ENCODE measurements at places on chromosomes 1 and 21. TPM values are rescaled to one million over a fixed set of nuclear protein-coding genes. Genes with fewer than 3 reads are reported as not detected.

GRCh38 chr1:110087812-110088738 is 17.6 kb upstream of the ALX3 start:
- no peak for DNase-seq

CDA gene
- 6.2 TPM for polyA plus RNA-seq

DNA sequence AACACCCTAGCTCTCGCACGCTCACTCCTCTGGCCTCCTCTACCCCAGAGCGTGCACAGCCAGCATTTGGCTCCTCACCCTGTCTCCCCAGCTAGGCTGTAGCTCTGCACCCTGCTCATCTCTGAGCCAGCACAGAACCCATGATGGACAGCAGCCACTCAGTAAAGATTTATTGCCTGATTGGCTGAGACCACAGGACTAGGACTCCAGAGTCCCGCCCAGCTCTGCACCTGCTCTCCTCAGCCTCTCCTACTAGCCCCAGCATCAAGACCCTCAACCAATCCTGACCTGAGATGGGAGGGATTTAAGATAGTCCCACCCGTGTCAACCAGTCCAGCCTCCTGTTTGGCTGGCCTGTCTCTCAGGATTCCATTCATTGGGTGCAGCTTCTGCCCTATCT is 9.3 kb downstream of the C1QB start:
- no peak for DNase-seq

GRCh38 chr1:226604560-226605317 is 56.2 kb downstream of the STUM start:
- DNase-seq: no peak

BCAN gene
- 0.18 TPM for polyA plus RNA-seq

DNA sequence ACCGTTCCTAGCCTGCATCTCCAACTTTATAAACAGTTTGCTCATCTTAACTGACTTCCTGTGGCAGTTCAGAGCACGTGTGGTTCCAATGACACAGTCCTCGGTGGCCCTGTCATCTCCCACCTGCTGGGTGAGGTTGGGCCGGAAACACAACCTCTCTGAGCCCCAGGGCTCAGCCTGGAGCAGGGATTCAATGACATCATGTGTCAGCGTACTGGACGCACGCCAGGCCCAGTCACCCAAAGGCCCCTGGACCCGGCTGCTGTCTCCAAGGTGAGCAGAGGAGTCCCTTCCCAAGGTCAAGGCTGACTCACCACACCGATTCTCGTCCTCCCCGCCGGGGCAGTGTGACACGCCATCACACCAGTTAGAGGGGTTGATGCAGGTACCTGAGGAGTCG is 19.9 kb downstream of the TMPRSS2 start:
- DNase-seq: no peak

DNA sequence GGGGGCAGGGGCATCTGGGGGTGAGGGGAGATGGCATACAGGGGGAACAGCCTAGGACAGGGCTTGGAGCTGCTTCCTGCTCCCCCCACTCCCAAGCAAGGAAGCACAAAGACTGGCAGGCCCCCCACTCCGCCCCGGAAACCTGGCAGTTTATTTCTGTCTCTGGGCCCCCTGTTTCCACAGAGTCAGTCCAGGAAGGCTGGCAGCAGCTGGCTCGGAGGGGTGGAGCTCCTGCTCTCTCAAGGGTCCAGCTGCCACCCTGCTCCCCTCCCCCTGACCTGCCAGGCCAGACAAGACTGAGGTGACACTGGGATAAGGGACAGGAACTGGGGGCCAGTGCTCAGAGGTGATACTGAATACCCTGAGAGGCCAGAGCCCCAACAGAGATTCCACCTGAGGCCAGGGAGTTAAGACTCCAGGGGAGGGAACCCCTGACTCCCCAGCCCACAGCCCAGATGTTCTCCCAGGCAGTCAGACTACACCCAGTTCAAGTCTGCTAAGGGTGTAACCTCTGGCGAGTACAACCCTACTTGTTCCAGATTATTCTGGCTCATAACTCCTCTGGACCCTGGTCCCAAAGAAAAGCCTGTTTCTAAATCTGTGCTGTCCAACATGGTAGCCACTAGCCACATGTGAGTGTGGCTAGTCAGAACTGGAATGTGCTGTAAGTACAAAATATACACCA is 26.3 kb downstream of the AHDC1 start:
- DNase-seq: no peak

DNA sequence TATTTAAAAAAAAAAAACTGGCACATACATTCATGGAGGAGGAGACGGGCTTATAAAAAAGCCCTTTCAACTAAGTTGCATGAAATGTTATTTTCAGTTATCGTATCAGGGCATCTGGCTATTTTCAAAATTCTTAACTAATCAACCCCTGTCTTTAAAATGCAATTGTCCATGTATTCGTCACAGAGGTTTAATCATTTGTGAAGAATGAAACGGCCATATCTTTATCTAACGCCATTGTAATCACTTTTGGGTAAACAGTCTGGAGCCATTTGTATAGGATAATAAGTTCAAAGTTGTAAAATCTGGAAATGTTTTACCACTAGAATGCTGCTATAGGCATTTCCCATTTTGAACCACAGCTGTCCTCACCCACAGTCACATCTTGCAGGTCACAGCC is 30.4 kb downstream of the SLC30A10 start:
- no peak for DNase-seq

DNA sequence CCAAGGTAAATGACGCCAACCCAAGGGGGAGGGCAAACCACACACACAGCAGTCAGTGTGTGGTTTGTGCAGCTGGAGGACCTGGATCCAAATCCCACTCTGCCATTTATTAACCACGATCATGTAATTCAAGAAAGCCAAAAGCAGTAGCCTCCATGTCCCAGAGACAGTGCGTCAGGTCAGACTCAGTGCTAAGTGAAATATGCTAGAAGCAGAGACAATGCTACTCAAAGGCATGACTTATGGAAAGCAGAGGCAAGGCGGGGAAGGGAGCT is 13.6 kb downstream of the TTC39A start:
- no peak for DNase-seq

Data from renal pelvis (tissue), 12 donors.